NCI-H446 treated with DMSO at 0.1 percent for 48 hours (cell line): ENCODE measurements at places on chromosomes 2 and 18.

GRCh38 chr2:55705027-55705653, 11.5 kb upstream of the PNPT1 start:
- no peak for DNase-seq

- no peak for DNase-seq
Measured at GRCh38 chr18:52319424-52319983, 20.5 kb upstream of the DCC start.

- DNase-seq = no peak
Measured at GRCh38 chr2:26080356-26080755, 46.5 kb downstream of the RAB10 start.

DNA sequence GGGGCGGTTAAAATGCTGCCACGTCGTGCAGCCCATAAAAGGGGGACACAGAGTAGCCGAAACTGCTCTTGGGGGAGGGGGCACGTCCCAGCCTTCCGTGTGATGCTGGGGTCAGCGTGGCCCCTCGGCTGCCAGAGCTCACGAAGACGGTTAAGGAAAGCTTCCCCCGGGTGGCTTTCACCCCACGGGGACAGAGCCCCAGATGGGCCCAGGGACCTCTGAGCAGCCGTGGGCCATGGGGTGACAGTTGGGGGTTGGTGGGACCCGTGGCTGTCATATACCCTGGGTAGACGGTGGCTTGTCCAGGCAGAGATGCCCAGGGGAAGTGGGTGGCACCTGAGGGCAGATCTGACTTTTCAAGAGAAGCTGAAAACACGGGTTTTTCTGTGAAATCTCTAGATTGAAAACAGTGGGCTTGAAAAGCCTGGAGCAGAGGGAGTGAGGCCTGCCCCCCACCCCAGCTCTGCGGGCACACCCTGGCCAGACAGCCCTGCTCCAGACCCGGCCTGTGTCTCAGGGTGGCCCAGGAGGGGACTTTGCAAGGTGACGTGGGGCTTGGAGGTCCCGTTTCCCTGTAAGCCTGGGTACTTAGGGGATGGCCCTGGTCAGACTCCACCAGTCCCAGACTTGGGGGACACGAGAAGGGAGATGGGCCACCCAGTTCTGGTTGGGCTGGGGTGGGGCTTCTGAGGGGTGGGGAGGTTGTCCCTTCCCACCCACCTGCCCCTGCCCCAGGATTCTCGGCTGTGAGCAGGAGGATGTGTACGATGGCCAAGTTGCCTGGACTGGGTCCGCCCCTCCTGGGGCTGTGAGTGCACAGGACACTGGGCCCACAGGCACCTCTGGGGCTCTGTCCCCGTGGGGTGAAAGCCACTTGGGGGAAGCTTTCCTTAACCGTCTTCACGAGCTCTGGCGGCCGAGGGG, 652 bp downstream of the NEU4 start:
- DNase-seq = no peak

DNA sequence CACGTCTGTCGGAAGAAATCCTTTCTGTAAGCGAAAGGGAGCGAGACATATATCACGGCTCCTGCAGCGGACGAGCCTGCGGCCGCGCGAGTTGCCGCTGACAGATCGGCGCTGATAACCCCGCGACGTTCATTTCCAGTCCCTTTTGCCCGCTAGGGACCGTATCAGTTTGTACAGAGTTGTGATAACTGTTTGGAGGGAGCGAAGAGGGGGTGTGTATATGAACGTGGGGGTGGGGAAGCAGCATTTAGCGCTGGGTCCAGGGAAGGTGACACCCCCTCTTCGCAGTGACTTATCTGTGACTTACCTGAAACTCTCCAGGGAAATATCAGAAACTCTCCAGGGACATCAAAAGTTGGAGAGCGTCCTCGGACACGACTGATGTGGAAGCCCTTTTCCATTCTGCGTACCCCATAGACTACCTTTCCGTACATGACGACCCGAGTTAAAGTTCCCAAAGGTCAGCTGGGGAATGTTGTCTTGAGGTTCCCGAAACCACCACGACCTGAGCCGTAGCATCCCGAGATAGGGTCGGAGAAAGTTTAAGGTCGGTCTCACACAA, 948 bp upstream of the GATA6 start:
- no peak for DNase-seq

- DNase-seq = no peak
Measured at GRCh38 chr18:5275872-5276271, 19.7 kb downstream of the ZBTB14 start.

GRCh38 chr2:227295806-227296205, 29.2 kb upstream of the MFF start:
- no peak for DNase-seq

DNA sequence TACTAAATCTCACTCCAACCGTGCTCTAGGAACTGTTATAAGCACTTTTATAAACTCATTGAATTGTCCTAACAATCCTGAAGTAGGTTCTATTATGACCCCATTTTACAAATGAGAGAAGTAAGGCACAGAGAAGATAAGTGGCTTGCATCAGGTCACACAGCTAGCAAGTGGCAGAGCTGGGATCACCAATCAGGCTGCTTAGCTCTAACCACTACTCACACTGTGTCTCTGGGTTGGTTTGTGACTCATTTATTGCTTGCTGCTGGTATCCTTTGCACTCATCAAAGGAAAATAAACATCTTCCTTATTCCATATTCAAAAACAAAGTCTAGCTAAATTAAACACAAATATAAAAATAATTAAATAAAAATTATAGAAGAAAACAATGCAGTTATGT, 42.5 kb upstream of the IL1R2 start:
- DNase-seq = no peak

- DNase-seq = no peak
Measured at GRCh38 chr2:130825231-130825965, 11.3 kb upstream of the ARHGEF4 start.

DNA sequence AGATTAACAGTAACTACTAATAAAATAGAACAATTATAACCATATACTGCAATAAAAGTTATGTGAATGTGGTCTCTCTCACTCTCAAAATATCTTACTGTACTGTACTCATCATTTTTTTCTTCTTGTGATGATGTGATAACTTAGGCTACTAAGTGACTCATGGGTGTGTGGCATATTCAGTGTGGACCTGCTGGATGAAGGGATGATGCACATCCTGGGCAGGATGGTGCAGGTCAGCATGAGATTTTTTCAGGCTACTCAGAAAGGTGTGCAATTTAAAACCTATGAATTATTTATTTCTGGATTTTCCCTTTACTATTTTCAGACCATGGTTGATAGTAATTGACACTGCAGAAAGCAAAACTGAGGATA, 90.7 kb downstream of the NCKAP5 start:
- DNase-seq = no peak

GRCh38 chr2:122100346-122100745, 344.9 kb downstream of the TSN start:
- no peak for DNase-seq
